ENCODE measurements at places on chromosomes 5 and 9. TPM values are rescaled to one million over a fixed set of nuclear protein-coding genes. Genes with fewer than 3 reads are reported as not detected.

- H3K27ac ChIP-seq: no peak overlapping the region
- H3K36me3 ChIP-seq: no peaks in the 10 kb centered on the region
- no peaks in the 10 kb centered on the region for H3K27me3 ChIP-seq
- H3K4me1 ChIP-seq: no peaks in the 10 kb centered on the region
- DNase-seq: no peak
Measured at GRCh38 chr5:79263-79662, 12.7 kb upstream of the PLEKHG4B start.

DNA sequence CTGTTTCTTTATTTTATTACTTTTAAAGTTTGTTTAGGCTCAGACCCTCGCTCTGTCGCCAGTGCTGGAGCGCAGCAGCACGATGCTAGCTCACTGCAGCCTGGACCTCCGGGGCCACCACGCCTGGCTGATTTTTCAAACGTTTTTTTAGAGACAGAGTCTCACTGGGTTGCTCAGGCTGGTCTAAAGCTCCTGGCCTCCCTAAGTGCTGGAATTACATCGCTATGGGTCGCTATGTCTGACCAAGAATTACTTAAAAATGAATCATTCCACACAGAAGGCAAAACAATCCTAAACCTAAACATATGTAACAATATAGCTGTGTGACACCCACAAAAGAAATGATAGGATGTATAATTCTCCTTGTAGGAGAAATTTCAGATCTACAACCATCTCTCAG is 86.9 kb upstream of the SIMC1 start:
- H3K36me3 ChIP-seq: no peaks in the 10 kb centered on the region
- H3K27ac ChIP-seq: no peak overlapping the region
- DNase-seq: no peak
- H3K4me1 ChIP-seq: no peaks in the 10 kb centered on the region
- peaks cover 5% of the 10 kb centered on the region for H3K27me3 ChIP-seq

DNA sequence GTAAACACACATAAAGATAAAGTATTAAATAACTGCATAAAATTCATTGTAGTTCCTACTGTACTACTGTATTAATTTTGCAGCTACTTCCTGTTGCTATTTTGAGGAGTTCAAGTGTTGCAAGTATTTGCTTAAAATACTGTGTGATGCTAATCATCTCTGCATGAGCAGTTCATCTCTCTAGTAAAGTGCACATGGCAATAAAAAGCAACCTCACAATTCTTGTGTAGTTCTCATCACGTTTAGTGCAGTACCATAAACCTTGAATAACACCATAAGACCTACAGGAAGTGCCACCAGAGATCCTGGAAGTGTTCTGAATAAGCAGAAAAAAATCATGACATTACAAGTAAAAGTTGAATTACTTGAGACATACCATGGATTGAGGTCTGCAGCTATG is 34.6 kb downstream of the CPLANE1 start:
- no peak overlapping the region for H3K27ac ChIP-seq
- no peak for DNase-seq
- no peak overlapping the region for H3K4me3 ChIP-seq
- H3K27me3 ChIP-seq: no peaks in the 10 kb centered on the region
- H3K36me3 ChIP-seq: no peaks in the 10 kb centered on the region
- H3K4me1 ChIP-seq: no peaks in the 10 kb centered on the region

ECM2 gene
- total RNA-seq: 25.5 TPM

SH3PXD2B gene
- total RNA-seq: 118 TPM

GRCh38 chr5:677131-678101 is 15.7 kb downstream of the TPPP start:
- H3K27ac ChIP-seq: no peak overlapping the region
- no peak for DNase-seq
- H3K27me3 ChIP-seq: no peaks in the 10 kb centered on the region
- peaks cover 10% of the 10 kb centered on the region for H3K4me1 ChIP-seq
- H3K36me3 ChIP-seq: no peaks in the 10 kb centered on the region

DNA sequence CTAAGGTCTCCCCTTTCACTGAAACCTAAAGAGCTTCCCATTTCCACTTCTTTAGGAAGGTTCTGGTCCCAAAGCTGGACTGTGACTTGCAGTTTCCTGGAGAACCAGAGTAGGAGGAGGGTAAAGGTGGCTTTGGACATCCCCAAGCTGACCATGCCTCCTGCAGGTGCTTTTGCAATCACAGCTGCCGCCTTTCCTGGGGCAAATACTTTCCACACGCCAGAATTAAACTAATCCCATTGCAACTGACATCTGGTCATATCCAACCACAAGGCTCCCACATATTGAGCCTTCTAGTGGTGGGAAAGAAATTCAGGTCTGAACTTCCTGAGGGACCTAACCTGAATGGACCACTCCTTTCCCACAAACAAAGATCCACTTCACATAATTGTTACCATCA is 92.7 kb downstream of the NRG2 start:
- no peak for DNase-seq
- peak overlapping the region; percentile 73 for H3K27ac ChIP-seq
- H3K27me3 ChIP-seq: no peaks in the 10 kb centered on the region
- no peaks in the 10 kb centered on the region for H3K36me3 ChIP-seq
- H3K4me1 ChIP-seq: no peaks in the 10 kb centered on the region

- no peak overlapping the region for H3K4me3 ChIP-seq
- peaks cover 6% of the 10 kb centered on the region for H3K4me1 ChIP-seq
- no peaks in the 10 kb centered on the region for H3K36me3 ChIP-seq
Measured at GRCh38 chr5:88679638-88680037, 203.3 kb downstream of the MEF2C start.

- no peaks in the 10 kb centered on the region for H3K4me1 ChIP-seq
- no peak overlapping the region for H3K4me3 ChIP-seq
- peak overlapping the region; percentile 23 for H3K27ac ChIP-seq
- no peaks in the 10 kb centered on the region for H3K27me3 ChIP-seq
- no peak for DNase-seq
Measured at GRCh38 chr9:2655411-2655901, 33.9 kb downstream of the VLDLR start.

FABP6 gene
- total RNA-seq: not detected

DNA sequence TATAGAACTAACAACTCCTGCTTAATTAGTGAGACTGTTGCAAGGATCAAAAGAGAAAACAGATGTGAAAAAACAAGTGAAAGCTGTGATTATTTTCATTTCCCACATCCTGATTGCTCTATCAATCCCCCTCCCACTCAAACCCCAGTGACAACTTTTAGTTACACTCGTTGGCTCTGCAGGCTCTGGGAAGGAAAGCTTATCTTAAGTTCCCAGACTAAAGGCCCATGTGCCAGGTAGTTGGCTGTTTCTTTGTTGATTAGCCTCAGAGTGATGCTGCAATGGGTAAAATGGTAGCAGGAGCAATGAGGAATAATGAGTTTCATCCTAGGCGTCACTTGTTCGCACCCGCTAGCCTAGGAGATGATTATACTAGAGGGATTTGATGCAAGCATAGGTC is 133.3 kb upstream of the IFNE start:
- no peaks in the 10 kb centered on the region for H3K4me1 ChIP-seq
- no peaks in the 10 kb centered on the region for H3K36me3 ChIP-seq
- no peak overlapping the region for H3K27ac ChIP-seq
- no peaks in the 10 kb centered on the region for H3K27me3 ChIP-seq
- no peak for DNase-seq

- no peak overlapping the region for H3K4me3 ChIP-seq
- H3K36me3 ChIP-seq: no peaks in the 10 kb centered on the region
- no peak overlapping the region for H3K27ac ChIP-seq
- no peaks in the 10 kb centered on the region for H3K4me1 ChIP-seq
- no peak for DNase-seq
Measured at GRCh38 chr5:80554646-80555045, 15.4 kb downstream of the ANKRD34B start.

GRCh38 chr5:56814361-56814962 is 887 bp upstream of the MAP3K1 start:
- H3K36me3 ChIP-seq: no peaks in the 10 kb centered on the region

AHRR gene
- total RNA-seq: 0.88 TPM

ABITRAM gene
- total RNA-seq: 9.1 TPM

CAMK2A gene
- not detected for total RNA-seq

- H3K27me3 ChIP-seq: no peaks in the 10 kb centered on the region
- H3K36me3 ChIP-seq: no peaks in the 10 kb centered on the region
- H3K27ac ChIP-seq: no peak overlapping the region
- no peak overlapping the region for H3K4me3 ChIP-seq
- no peaks in the 10 kb centered on the region for H3K4me1 ChIP-seq
Measured at GRCh38 chr5:10588779-10589447, 25.0 kb downstream of the ANKRD33B start.

DNA sequence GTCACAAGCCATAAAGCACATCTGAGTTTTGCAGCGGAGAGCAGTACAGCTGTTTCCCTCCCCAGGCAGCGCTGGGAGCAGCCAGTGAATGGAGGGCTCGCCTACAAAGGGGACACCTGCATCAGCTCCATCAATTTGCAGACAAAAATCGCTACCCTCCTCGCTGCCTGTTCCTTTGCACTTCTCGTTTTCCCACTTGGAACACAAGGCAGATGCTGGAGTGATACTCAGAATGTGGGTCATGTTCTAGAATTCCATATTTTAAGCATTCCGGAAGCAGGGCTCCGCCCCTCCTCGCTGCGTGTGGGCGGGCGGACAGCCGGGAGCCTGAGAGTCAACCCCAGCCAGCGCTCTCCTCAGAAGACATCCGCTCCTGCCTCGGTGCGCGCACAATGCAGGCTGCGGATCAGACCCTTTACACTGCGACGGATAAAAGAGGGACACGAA is 92.1 kb downstream of the LMNB1 start:
- no peaks in the 10 kb centered on the region for H3K36me3 ChIP-seq
- no peak overlapping the region for H3K27ac ChIP-seq
- DNase-seq: no peak
- H3K4me3 ChIP-seq: peak overlapping the region; percentile 10
- H3K4me1 ChIP-seq: no peaks in the 10 kb centered on the region

- no peak overlapping the region for H3K4me3 ChIP-seq
- H3K27ac ChIP-seq: no peak overlapping the region
- no peak for DNase-seq
- H3K4me1 ChIP-seq: no peaks in the 10 kb centered on the region
- H3K27me3 ChIP-seq: no peaks in the 10 kb centered on the region
- H3K36me3 ChIP-seq: no peaks in the 10 kb centered on the region
Measured at GRCh38 chr5:50302815-50303490, 138.1 kb downstream of the EMB start.

TESK1 gene
- total RNA-seq: 26.5 TPM

MAMDC2 gene
- 18.7 TPM for total RNA-seq

DNA sequence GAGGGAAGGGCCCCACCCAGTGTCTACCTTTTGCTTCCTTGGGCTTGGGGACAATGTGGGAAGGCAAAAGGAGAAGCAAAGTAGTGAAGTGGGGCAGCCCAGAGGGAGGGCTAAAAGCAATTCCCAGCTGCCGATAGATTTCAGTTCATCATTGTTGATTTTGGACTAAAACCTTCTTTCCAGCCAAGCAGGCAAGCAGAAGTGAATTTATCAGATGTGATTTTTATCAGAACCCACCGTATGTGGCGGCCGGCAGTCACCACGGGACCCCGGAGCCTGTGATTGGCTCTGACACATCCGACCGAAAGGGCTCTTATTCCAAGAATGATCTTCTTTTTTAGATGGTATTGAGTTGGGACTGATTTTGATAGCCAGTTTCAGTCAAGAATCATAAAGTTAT is 559.9 kb downstream of the PSAT1 start:
- no peaks in the 10 kb centered on the region for H3K4me1 ChIP-seq
- H3K4me3 ChIP-seq: no peak overlapping the region
- H3K27me3 ChIP-seq: no peaks in the 10 kb centered on the region
- no peaks in the 10 kb centered on the region for H3K36me3 ChIP-seq

ARHGEF28 gene
- 31.5 TPM for total RNA-seq

PHYHD1 gene
- 44.8 TPM for total RNA-seq

ERP44 gene
- 17.7 TPM for total RNA-seq

GRCh38 chr9:131682261-131682660 is 57.6 kb downstream of the RAPGEF1 start:
- DNase-seq: no peak
- no peaks in the 10 kb centered on the region for H3K27me3 ChIP-seq
- H3K36me3 ChIP-seq: no peaks in the 10 kb centered on the region
- peaks cover 20% of the 10 kb centered on the region for H3K4me1 ChIP-seq
- H3K27ac ChIP-seq: peak overlapping the region; percentile 15

- no peak overlapping the region for H3K27ac ChIP-seq
- DNase-seq: no peak
- no peaks in the 10 kb centered on the region for H3K36me3 ChIP-seq
- H3K4me1 ChIP-seq: no peaks in the 10 kb centered on the region
- H3K4me3 ChIP-seq: no peak overlapping the region
Measured at GRCh38 chr5:139043157-139043905, 154.8 kb downstream of the SIL1 start.

GRCh38 chr5:181211208-181211607 is 6.2 kb upstream of the TRIM7 start:
- H3K27ac ChIP-seq: no peak overlapping the region
- no peak overlapping the region for H3K4me3 ChIP-seq
- peaks cover 1% of the 10 kb centered on the region for H3K4me1 ChIP-seq
- H3K27me3 ChIP-seq: no peaks in the 10 kb centered on the region

GRCh38 chr5:158287643-158288271 is 428.8 kb upstream of the CLINT1 start:
- no peak overlapping the region for H3K27ac ChIP-seq
- no peak for DNase-seq
- no peak overlapping the region for H3K4me3 ChIP-seq
- H3K4me1 ChIP-seq: no peaks in the 10 kb centered on the region
- no peaks in the 10 kb centered on the region for H3K27me3 ChIP-seq

GRCh38 chr9:8680157-8680556 is 880.6 kb upstream of the DMAC1 start:
- H3K36me3 ChIP-seq: no peaks in the 10 kb centered on the region
- no peak for DNase-seq
- H3K27me3 ChIP-seq: no peaks in the 10 kb centered on the region
- no peaks in the 10 kb centered on the region for H3K4me1 ChIP-seq
- H3K4me3 ChIP-seq: no peak overlapping the region

GPR151 gene
- not detected for total RNA-seq

LEAP2 gene
- 4.1 TPM for total RNA-seq

UIMC1 gene
- 61.3 TPM for total RNA-seq

DNA sequence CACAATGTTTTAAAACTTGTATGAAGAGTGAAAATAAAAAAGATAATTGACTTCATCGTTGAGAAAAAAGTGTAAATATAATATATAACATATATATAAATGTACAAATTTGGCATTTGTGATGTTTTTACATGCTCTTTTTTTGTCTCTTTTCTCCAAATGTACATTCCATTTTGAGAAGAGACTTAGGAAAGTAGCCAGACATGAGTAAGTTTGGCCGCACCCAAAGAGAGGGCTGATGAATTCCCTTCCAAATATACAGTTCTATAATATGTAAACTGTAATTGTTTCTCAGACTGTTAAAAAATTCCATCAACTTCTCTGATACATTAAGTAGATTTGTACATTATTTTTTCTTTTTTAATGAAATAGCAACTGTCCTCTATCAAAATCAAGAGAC is 193.2 kb upstream of the MAP3K1 start:
- H3K27me3 ChIP-seq: no peaks in the 10 kb centered on the region
- no peak overlapping the region for H3K27ac ChIP-seq
- H3K4me1 ChIP-seq: no peaks in the 10 kb centered on the region
